ENCODE measurements at places on chromosomes 1 and 21.

- DNase-seq: no peak
Measured at GRCh38 chr1:107599220-107599619, 365.8 kb downstream of the VAV3 start.

DNA sequence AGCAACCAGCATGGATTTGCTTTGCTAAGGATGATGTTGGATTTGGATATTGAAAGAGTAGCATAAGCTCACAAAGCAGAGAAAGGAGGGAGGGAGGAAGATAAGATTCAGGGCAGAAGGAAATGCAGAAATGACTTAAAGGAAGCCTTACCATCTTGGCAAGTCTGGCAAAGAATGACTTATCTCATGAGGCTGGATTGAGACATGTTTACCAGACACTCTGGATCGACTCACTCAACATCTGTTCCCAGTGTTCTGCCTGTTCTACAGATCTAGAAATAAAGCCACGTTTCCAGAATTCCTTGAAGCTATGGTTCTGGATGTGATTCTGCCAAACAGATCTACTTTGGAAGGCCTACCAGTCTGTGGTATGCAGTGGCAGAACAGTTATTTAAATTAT, 38.8 kb upstream of the CTBS start:
- peak; percentile 53 for DNase-seq

DNA sequence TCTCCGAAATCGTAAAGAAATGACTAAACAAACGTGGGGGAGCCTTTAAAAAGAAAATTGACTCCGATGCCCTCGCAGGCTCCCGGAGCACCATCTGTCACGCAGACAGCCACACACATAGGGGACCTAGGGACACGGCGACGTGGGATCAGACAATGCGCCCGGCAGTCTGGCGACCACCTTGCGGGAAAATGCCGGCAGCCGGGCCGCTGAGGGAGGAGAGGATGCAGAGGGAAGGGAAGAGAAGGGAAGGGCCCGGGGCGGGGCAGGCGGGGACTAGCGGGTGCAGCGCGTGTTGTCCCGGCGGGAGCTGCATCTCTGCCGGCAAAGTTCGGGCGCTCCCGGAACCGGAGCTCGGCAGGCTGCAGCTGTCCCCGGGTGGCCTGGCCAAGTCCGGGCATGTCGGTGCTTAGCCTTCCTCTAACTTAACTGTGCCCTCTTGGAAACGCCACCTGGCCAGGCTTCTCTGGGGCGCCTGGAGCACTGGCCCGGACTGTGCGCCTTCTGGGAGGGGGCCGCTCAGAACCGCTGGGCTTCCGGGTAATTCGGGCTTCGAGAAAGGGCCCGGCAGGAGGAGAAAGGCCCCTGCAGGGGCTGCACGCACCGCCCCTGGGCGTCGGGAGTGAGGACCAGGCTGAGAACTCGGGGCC, 1.8 kb downstream of the NHLH2 start:
- no peak for DNase-seq

- DNase-seq: no peak
Measured at GRCh38 chr1:218846181-218846580, 327.5 kb upstream of the LYPLAL1 start.

GRCh38 chr1:203990118-203990517, 82.8 kb upstream of the SOX13 start:
- no peak for DNase-seq

- DNase-seq: no peak
Measured at GRCh38 chr1:39865762-39866161, 17.5 kb downstream of the TRIT1 start.
